ENCODE measurements at places on chromosomes 3 and 15.
A peak's percentile ranks its signal among the peaks of the same experiment; 100 is the strongest.

DNA sequence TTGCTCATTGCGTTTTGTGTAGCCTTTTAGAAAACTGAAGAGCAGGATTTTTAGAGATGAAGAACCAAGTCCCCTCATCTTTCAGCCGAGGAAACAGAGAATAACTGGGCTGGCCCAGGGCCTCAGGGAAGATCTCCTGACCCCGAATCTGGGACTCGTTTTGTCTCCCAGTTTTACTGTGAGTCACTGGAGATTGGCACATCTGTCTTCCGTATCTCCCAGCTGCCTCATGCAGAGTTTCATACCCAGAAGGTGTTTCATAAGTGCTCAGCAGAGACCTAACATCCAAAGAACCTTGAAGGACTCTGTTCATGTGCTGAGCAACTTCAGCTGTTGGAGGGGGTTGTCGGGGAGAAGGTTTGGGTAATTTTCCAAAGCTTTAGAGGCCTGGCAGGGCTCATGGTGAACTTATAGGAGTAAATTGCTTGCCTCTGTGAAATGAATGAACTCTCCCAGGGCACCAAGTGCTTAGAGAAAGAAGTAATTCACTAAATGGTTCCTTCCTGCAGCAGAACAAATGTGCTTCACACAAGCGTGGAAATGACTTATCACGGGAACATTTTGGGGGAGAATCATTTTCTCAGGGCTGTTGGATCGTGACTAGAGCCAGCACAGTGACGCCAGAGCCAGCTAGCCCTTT is 121.4 kb downstream of the FAM43A start:
- DNase-seq: no peak

GRCh38 chr3:167830007-167830406 is 94.5 kb downstream of the SERPINI1 start:
- DNase-seq: no peak

GRCh38 chr3:173913397-173913796 is 515.9 kb downstream of the NLGN1 start:
- peak; percentile 53 for DNase-seq

- no peak for DNase-seq
These were observed 555.7 kb downstream of the MAGI1 start for GRCh38 chr3:65483011-65483410.

- DNase-seq: no peak
These were observed 63.2 kb upstream of the TNFSF10 start for GRCh38 chr3:172586436-172586835.

- no peak for DNase-seq
These were observed 62.7 kb upstream of the ITGA11 start for GRCh38 chr15:68494573-68495110.

DNA sequence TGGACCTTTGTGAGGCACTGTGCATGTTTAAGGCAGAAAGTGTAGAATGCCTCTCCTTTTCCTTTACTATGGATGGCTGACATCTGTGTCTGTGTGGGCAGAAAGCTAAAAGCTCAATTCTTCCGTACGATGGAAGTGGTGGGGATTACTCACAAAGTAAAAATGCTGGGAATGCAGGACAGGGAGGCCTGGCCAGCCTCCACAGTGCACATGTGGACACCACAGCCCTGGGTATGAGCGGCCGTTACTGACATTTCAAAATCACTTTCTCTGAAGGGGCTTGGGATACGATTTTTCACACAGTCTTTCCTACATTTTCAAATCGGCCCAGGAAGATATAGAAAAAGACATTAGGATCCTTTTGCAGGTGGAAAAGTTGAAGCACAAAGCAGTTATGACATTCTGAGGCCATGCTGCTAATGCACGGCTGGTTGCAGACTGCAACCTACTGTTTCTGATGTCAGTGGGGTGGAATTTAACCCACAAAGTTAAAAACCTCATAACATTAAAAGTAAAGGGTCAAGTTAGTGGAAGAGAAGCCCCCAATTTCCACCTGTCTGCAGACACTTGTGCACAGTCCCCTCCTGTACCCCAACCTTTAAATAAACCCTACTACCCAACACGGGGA is 27.9 kb downstream of the EHD4 start:
- no peak for DNase-seq

- no peak for DNase-seq
These were observed 518.4 kb upstream of the UBE2E2 start for GRCh38 chr3:22684739-22685138.

- DNase-seq: no peak
These were observed 44.8 kb upstream of the EIF5A2 start for GRCh38 chr3:170953229-170953628.

DNA sequence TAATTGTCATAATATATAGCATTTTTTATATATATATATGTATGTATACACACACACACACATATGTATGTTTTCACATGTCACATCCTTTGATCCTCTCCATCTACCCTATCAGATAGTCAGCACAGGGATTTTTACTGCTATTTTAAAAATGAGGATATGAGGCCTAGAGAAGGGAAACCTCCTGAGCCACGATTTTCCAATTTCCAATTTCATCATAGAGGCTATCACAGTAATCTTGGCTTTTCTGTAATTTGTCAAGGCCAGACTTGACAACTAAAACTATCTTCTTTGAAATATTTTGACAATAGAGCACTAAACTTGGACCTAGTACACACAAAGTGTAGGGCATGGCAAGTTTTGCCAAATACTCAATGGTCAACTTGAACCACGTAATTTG is 42.5 kb downstream of the IL1RAP start:
- no peak for DNase-seq

All from NCI-H1105 (cell line).